ENCODE measurements at places on chromosomes 1 and 21. TPM values are rescaled to one million over a fixed set of nuclear protein-coding genes. Genes with fewer than 3 reads are reported as not detected.

GRCh38 chr21:34766862-34767261, 98.1 kb downstream of the CLIC6 start:
- H3K4me3 ChIP-seq: no peak overlapping the region
- no peaks in the 10 kb centered on the region for H3K4me1 ChIP-seq
- H3K27me3 ChIP-seq: peaks cover 7% of the 10 kb centered on the region
- H3K27ac ChIP-seq: no peak overlapping the region
- H3K36me3 ChIP-seq: no peaks in the 10 kb centered on the region
- DNase-seq: no peak

DNA sequence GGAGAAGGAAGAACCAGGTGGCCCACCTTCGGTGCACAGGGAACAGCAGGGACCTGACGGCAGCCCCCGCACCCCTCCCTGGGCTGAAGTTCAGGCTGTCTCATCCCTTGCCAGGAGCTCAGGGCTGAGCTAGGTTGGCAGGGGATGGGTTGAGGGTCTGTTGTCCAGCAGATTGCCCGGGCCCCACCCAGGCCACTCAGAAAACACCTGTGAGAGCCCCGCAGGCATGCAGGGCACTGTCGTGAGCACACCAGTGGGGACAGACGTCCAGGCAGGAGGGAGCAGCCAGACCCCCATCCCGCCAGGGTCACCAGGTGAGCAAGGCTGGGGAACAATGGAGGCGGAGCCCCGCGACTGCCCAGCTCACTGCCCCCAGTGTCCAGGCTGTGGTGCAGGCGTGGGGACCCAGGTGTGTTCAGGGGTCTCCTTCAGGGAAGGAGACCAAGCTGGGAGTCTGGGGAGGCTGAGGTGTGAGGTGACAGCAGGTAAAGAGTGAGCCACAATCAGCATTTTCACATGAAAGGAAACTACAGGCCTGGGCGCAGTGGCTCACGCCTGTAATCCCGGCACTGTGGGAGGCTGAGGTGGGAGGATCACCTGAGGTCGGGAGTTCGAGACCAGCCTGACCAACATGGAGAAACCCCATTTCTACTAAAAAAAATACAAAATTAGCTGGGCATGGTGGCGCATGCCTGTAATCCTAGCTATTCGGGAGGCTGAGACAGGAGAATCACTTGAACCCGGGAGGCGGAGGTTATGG, 9.4 kb upstream of the SAMD11 start:
- H3K4me3 ChIP-seq: no peak overlapping the region
- no peaks in the 10 kb centered on the region for H3K36me3 ChIP-seq
- H3K27ac ChIP-seq: no peak overlapping the region
- H3K27me3 ChIP-seq: peaks cover 97% of the 10 kb centered on the region
- peaks cover 13% of the 10 kb centered on the region for H3K4me1 ChIP-seq

- H3K4me1 ChIP-seq: no peaks in the 10 kb centered on the region
- H3K4me3 ChIP-seq: no peak overlapping the region
- DNase-seq: no peak
These were observed 1205.3 kb upstream of the ADGRL4 start for GRCh38 chr1:80211691-80212380.

- H3K27ac ChIP-seq: no peak overlapping the region
- H3K27me3 ChIP-seq: no peaks in the 10 kb centered on the region
- H3K36me3 ChIP-seq: peaks cover 65% of the 10 kb centered on the region
- peaks cover 16% of the 10 kb centered on the region for H3K4me1 ChIP-seq
- no peak overlapping the region for H3K4me3 ChIP-seq
- DNase-seq: no peak
These were observed 7.0 kb downstream of the TRIM11 start for GRCh38 chr1:228399531-228400236.

The ZNF683 gene
- total RNA-seq: not detected

The DNASE2B gene
- not detected for total RNA-seq

The RHD gene
- not detected for total RNA-seq

The LCE1B gene
- total RNA-seq: not detected

Measured in left ventricle myocardium inferior (tissue), 1 donor.